ENCODE measurements at places on chromosomes 13 and 19.
A peak's percentile ranks its signal among the peaks of the same experiment; 100 is the strongest.

DNA sequence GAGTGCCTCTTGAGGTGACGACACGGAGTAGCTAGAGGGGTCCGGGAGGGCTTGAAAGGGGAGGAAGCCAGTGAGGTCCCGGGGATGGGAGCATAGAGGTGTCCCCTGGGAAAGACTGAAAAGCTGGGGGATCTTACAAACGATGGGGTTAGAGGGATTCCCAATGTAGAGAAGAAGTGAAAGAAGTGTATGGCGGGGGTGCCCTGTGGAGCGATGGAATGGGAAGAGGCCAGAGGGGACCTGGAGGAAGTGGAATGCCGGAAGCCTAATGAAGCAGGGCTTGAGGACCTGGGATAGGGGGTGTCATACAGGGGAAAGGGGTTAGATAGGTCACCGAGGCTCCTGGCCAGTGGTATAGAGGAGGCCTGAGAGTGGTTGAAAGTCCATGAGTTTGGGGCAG is 580 bp downstream of the AP2A1 start:
- no peak for DNase-seq

GRCh38 chr13:33366469-33367062 is 81.0 kb upstream of the STARD13 start:
- no peak for DNase-seq

- no peak for DNase-seq
Observed at GRCh38 chr19:28492621-28493020, 720.3 kb downstream of the UQCRFS1 start.

DNA sequence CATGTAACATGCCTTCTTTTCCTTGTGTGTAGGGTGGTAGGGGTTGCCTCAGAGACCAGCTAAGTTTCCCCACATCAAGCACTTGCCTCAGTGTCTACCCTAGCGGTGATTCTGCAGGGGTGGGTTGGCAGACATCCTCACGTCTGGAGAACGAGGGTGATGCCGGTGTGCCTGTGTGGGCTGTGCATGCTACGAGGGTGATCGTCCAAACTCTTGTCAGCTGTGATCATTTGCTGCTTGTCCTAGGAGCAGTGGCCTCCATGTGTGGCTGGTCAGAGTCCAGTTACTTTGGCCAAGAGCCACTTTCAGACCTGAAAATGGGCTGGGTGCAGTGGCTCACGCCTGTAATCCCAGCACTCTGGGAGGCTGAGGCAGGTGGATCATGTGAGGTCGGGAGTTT is 5.1 kb downstream of the GPI start:
- DNase-seq: no peak

DNA sequence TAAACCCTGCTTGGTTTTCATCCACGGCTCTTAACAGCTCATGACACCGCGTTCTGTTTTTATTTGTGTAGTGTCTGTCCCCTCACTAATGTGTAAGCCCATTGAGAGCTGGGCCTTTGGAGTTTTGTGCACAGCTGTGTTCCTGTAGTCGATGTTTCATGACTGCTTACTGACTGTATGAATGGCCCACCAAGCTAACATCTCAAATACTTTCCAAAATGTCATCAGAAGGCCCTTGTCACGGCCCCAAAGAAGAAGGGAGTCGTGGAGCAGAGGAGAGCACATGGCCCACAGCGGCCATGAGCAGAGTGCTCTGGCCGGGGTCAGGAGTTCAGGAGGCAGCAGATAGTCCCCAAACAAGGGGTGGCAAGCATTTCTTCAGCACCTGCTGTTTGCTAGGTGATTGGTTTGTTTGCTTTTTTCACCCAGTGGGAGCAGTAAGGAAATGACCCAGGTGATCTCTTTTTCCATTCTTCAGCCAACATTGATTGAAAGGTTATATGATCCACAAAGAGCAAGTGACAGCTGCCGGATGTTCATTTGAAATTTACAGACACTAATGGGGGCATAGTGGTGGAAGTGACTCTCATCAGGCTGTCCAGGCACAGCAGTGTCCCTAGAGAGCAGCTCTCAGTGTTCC is 315.2 kb downstream of the ATP8A2 start:
- DNase-seq: no peak

GRCh38 chr19:18433015-18433691 is 4.8 kb downstream of the ISYNA1 start:
- no peak for DNase-seq

- DNase-seq: no peak
Observed at GRCh38 chr13:26457212-26457611, 100.3 kb upstream of the WASF3 start.

GRCh38 chr13:32669030-32669646 is 82.9 kb downstream of the PDS5B start:
- no peak for DNase-seq

DNA sequence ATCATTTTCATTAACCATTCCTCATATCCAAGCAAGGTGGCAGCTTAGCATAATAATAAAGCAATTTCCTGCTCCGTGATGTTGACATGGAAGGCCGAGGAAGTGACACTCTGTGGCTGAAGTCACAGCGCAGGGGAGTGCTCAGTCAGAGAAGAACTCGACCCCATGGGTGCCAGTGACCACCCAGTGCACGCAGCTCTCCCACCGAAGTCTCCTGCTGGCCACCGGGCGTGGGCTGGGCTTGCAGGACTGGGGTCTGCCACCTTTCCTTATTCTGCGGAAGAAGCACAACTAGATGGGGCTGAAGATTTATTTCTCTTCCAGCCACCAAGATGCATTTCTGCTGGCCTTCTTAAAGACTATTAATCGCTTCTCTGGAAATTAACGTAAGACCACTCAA is 132.1 kb upstream of the SPACA7 start:
- no peak for DNase-seq

GRCh38 chr13:47957073-47957472 is 44.0 kb downstream of the SUCLA2 start:
- DNase-seq: no peak

DNA sequence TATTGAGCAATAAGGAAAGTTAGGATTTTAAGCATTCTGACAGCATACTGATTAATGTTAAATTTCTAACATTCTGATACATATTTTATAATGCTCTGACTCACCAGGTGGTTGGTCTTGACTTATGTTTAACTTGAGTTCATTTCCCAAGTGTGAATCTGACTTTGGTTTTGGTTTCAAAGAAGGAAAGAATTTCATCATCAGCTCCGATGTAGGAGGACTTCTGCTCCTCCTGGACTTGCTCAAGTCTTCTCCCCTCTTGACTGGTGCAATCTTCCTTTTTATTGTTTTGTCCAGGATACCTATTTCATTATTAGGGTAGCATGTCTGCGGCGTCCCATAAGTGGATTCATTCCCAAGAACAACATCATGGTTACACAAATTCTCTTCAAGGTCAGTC is 141.3 kb downstream of the RNF17 start:
- no peak for DNase-seq

DNA sequence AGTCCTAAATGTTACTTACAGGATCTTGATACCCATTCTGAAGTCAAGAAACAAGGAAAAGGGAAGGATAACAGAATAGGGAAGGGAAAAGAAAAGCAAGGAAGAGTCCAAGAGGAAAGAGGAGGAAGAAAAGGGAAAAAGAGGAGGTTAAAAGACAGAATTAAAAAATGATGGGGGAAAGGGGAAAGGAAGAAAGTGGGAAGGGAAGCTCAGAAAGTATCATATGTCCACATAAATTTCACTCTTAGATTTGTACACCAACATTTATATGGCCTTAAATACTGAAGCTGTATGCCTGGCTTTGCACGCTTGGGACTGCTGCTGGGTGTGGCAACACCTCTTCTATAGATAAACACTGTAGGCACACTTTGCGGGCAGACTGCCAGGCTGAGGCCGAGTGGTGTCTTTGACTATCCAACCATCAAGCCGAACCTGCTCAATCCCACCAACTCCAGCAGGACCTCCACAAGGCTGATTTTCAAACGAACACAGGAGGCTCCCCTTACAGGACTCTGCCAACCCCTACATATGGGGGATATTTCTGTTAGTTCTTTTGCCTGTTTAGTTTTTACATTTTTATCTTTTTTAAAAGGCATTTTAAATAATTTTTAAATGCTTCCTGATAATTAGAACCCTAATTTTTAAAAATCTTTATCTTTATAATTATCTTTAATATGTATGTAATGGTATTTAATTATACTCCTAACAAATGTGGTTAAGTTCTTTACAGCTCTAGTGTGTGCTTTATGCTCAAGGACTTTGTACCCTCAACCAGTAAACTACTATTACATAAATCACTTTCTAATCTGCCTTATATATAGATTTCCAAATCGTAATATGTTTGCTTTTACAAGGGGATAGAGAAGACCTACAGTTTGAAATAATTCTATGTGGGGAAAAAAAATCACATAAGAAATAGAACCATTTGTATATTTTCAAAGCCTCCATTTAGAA is 154.2 kb downstream of the DIAPH3 start:
- DNase-seq: no peak

DNA sequence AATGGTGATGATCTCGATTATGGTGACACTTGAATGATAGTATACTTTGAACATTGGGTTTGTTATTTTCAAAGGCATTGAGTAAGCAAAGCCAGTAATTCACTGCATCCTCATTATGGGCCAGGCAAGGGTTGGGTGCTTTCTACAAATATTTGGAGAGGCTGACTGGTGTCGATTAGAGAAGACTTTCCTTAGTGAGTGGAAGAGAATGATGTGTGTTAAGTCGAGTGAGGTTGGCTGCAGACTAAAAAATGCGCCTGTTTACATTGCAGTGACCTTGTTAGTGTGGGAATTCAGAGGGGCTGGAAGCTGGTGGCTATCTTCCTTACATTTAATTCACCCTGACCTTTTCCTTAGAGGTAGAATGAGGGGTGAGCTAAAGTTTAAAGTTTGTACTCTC is 22.4 kb upstream of the RNF113B start:
- no peak for DNase-seq

DNA sequence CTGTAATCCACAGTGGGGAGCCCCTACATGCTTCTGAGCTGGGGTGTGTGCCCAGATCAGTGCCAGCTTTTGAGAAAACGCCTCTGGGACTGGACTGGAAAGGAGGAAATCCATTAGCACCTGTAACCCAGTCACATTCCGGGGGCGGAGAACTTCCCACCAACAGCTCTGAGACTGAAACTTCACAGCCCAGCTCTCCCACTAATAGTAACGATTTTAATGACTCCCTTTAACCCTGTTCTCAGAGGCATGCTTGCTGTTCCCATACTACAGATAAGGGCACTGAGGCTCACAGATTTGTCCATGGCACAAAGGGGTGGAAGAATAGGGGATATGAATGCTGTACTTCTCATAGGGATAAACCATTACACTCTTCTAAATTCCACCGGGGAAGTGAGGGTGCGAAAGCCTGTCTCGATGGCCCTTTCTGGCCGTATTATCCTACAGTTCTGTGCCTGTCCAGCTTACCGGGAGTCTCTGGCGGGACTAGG is 851 bp downstream of the FBXO46 start:
- DNase-seq: no peak

GRCh38 chr13:111665691-111666095 is 345.3 kb downstream of the TEX29 start:
- no peak for DNase-seq

DNA sequence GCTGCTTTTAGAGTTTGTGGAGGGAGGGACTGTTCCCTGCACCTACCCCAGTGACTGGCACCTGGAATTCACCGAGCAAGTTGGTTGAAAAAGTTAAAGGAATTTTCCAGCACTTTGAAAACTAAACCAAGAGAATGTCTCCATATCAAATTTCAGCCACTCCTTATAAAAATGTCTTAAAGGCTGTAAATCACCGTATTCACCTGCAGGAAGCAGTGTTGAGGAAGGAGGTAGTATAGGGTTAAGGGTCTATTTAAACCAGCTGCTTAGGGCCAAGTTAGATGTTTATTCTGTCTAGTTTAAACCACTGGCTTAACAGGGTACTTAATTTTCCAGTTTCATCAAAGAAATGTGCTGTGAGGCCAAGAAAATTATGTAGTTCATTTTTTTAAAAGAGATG is 3.8 kb upstream of the RAB20 start:
- no peak for DNase-seq

DNA sequence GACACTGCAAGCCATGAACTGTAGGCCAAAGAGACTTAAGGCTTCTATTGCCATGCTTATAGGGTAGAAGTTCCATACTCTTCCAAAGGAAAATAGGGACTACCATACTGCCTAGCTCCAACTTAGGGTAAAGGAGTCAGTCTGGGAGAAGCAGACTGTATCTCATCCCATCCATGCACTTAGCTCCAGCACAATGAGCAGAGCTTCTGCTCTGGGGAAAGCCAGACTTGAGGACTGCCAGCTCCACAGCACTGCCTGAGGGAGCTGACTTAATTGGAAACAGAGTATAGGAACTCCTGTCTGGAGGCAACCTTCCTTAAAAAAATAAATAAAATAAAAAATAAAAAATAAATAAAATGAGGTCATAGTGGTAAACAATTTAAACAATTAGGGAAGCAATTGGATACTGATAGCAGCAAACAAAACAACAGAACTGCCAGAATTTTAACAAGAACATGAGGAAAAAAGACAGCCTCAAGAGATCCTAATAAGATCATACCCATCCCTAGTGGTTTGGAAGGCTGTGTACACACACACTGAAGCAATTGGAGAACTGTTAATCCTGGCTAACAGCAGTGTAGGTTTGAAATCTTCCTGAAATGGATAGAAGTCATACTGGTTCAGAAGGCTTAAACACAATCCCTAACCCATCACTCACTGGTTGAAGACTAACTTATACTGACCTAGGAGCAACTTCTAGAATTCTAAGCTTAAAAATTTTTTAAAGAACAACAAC is 550.1 kb downstream of the TBC1D4 start:
- no peak for DNase-seq

DNA sequence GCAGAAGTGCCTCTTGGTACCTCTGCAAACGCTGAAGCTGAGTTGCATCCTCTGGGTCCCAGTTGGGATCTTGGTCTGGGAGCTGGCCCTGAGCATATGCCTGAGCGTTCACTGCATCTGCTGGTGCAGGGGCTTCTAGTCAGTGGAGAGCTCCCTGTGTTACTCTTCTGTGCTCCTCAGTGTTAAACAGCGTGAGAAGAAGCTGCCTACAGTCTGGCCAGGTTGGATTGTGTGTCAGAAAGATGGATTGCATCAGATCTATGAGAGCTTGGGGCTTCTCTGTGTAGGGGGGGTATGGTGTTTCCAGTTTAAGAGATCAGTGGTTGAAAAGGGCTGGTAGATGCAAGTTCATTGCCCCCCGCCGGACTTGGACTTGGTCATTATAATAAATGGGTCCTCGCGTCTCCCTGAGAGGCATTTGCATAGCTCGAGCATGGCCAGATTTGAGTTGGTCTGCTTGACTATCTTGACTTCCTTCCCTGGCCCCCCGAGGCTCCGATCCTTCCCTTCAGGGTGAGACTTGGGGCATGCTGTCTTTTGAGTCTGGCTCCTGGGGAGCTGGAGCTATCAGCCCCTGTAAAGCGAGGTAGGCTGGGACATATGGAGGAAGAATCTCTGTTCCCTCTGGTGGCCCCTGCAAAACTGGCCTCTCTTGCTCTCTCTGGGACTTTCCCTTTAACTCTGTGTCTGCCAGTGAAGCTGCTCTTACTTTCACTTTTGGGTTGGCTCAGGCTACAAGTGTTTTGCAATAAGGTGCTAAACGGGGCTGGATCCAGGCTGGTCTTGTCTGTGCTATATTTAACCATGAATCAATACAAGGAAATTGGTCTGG is 52.9 kb downstream of the OR10H4 start:
- peak; percentile 21 for DNase-seq

GRCh38 chr13:44822291-44822690 is 167.0 kb downstream of the NUFIP1 start:
- DNase-seq: no peak

GRCh38 chr19:38862321-38863059 is 12.7 kb upstream of the HNRNPL start:
- DNase-seq: no peak

GRCh38 chr13:94057618-94058186 is 421.8 kb downstream of the DCT start:
- DNase-seq: no peak

GRCh38 chr13:38758277-38758676 is 71.4 kb downstream of the FREM2 start:
- DNase-seq: no peak

All from stimulated activated CD8-positive, alpha-beta memory T cell treated with anti-CD3 and anti-CD28 coated beads, Interleukin-15, amount 100 ng/mL, for 48 hours (primary cell).